ENCODE measurements at places on chromosomes 16 and 17.

- DNase-seq, result no peak
Observed at GRCh38 chr16:79826732-79827475, 226.4 kb upstream of the MAF start.

DNA sequence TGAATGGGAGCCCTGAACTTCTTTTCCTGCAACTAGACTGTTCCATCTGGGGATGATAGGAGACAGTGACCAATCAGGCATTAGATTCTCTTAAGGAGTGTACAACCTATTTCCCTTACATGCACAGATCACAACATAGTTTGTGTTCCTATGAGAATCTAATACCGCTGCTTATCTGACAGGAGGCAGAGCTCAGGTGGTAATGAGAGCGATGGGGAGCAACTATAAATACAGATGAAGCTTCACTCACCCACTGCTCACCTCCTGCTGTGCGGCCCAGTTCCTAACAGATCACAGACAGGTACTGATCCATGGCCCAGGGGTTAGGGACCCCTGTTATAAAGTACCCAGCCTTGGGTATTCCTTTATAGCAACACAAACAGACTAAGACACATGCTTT lies 17.4 kb upstream of the ADAMTS18 start:
- DNase-seq, result no peak

GRCh38 chr16:55222486-55222885 lies 101.5 kb upstream of the IRX6 start:
- DNase-seq, result no peak

DNA sequence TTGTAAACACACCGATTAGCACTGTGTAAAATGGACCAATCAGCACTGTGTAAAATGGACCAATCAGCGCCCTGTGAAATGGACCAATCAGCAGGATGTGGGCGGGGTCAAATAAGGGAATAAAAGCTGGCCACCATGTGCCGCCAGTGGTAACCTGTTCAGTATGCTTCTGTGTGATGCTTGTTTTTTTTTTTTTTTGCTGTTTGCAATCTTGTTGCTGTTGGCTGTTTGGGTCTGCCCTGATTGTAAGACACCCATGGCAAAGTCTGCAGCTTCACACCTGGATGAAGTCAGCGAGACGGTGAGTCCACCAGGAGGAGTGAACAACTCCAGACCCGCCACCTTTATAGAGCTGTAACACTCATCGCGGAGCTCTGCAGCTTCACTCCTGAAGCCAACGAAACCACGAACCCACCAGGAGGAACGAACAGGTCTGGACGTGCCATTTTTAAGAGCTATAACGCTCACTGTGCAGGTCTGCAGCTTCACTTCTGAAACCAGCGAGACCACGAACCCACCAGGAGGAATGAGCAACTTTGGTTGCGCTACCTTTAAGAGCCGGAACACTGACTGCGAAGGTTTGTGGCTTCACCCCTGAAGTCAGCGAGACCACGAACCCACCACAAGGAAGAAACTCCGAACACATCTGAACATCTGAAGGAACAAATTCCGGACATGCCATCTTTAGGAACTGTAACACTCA lies 85.0 kb upstream of the MED9 start:
- DNase-seq, result no peak

DNA sequence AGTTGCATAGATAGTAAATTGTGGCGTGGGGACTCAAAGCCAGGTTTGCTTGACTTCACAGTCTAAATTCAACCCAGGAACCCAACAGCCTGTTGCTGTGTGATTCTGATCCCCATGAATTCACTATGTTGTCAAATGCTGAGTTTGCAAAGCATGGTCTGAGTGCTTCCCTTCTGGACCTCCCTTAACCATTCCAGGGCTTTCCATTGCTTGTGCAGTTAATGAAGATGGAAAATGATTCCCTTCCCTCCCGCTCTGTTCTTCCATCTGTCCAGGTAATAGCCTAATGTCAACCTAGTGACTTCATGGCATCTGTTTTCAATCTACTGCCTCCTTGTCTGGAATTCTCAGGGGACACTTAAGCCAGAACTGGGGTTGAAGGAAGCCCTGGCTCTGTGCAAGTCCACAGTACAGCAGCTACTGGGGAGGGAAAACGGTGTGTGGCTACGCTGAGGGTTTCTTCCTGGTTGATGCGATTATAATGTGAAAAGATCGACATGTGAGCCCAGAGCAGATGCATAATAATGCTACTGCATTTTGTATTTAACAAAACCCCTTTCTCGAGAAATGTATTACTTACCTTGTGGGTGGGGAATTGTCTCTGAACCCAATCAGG lies 206.7 kb downstream of the CDH13 start:
- DNase-seq, result no peak

- no peak for DNase-seq
Observed at GRCh38 chr16:24778671-24779070, 49.2 kb downstream of the TNRC6A start.

GRCh38 chr16:52709306-52709705 lies 162.4 kb upstream of the TOX3 start:
- no peak for DNase-seq

GRCh38 chr16:17557949-17558348 lies 87.2 kb upstream of the XYLT1 start:
- DNase-seq, result no peak

- no peak for DNase-seq
Observed at GRCh38 chr16:74305281-74305680, 8.7 kb downstream of the PSMD7 start.

- DNase-seq, result no peak
Observed at GRCh38 chr17:56593646-56594319, at the start of gene NOG. NOG (plus strand) TSS chr17:56593699; CDS start chr17:56594224, 525 bp downstream.

DNA sequence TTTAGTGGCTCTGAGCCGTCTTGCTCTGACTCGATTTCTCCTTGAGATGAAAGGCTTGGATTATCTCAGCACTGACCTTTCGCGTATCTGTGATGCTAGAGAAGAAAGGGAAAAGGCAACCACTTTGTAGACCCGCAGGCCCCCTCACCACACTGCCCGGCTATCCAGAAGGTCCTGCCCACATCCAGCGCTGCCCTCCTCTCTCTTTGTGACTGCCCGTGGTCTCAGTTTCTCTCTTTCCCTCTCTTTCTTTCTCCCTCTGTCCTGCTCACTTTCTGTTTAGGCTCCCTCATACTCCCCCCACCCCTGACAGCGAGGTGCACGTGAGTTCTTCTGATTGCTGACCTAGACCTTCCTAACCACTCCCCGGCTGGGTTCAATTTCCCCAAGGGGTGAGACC lies 12.8 kb upstream of the TBX21 start:
- DNase-seq, result no peak

- no peak for DNase-seq
Observed at GRCh38 chr16:78259873-78260272, 160.4 kb downstream of the WWOX start.

- no peak for DNase-seq
Observed at GRCh38 chr17:63634163-63634562, 11.9 kb downstream of the MAP3K3 start.

DNA sequence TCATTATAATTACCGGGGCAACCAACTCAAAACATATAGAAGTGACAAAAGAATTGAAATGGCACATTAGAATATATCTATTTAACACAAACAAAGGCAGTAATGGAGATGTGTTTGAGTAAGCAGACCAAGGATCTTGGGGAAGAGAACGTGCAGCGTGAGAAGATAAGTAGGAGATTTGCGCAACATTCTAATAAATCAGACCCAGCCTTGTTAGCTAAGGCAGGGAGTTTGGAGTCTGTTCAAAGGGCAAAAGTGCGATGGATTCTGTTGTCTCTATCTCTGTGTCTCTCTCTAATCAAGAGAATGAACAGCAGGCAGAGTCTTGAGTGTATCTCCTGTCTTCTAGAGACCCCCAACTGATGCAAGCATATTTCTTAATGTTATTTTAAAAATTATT lies 55.0 kb upstream of the FA2H start:
- no peak for DNase-seq

GRCh38 chr17:7515911-7516610 lies 31.9 kb downstream of the POLR2A start:
- DNase-seq, result no peak

- no peak for DNase-seq
Observed at GRCh38 chr16:47976636-47977210, 179.1 kb downstream of the ABCC12 start.

DNA sequence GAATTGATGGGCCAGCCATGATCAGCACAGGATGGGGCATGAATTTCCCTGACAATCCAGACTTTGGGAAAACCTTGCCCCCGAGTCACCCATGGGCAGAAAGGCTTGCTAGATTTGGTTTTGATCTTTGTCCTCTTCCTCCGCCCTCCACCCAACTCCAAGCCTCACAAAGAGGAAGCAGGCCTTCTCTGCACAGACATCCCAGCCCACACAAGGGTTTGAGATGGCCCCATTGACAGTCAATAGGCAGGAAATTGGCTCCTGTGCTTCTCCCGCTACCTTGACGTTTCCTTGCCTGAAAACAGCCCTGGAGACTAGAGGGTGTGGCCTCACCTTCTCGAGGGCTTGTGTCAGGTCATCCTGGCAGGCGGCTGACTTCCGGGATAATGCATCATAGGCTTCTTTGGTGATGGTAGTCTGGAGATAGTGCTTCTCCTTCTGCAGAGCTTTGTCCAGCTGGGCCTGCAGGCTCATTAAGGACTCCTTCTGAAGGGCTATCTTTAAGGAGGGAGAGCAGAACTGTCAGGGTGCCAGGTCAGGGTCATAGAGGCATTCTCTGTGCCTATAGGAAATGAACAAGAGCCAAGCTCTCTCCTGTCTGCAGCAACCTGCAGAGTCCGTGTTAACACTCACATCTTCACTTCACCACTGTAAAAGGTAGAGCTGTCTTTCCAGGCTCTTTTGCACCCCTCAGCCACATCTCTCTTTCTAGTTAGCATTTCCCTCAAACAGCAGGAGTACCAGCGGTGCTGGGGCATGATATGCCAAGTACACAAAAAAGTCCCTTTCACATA lies 32.2 kb downstream of the DHX38 start:
- no peak for DNase-seq

DNA sequence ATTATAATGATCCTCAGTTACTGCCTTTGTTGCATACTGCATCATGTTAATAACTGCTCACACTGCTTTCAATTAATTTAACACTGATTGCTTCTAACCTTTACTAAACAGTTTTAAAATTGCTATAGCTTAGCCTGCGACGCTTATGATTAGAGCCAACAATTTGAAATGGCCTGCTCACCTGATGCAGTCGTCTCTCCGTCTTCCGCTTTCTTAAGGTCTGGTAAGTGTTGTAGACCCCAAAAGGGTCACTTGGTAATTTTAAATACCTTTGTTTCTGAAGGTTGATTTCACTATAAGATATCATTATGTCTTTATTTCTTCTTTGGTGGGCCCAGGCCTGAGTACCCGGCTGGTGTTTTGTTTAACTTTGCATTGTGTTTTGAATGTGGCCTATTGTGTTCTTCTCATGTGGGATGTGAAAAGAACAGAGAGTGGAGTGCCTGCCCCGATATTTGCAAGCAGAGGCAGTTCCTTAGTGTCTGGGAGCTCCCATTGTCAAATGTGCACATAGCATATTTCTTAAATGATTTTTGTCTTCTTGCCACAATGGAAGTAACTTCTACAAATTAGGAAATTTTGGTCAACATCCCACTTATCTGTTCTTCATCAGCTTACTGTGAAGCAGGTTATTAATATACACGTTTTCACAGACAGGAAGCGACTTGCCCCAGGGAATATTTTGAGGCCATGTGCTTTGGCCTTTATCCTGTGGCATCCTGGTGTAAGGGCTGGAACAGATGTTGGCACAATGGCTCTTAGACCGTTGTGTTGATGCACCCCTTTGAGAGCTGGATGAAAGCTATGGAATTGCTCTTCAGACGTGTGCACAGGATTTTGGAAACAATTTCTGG lies 2.9 kb downstream of the PHKB start:
- DNase-seq, result no peak

- no peak for DNase-seq
Observed at GRCh38 chr16:48139517-48139916, 16.3 kb downstream of the ABCC12 start.

DNA sequence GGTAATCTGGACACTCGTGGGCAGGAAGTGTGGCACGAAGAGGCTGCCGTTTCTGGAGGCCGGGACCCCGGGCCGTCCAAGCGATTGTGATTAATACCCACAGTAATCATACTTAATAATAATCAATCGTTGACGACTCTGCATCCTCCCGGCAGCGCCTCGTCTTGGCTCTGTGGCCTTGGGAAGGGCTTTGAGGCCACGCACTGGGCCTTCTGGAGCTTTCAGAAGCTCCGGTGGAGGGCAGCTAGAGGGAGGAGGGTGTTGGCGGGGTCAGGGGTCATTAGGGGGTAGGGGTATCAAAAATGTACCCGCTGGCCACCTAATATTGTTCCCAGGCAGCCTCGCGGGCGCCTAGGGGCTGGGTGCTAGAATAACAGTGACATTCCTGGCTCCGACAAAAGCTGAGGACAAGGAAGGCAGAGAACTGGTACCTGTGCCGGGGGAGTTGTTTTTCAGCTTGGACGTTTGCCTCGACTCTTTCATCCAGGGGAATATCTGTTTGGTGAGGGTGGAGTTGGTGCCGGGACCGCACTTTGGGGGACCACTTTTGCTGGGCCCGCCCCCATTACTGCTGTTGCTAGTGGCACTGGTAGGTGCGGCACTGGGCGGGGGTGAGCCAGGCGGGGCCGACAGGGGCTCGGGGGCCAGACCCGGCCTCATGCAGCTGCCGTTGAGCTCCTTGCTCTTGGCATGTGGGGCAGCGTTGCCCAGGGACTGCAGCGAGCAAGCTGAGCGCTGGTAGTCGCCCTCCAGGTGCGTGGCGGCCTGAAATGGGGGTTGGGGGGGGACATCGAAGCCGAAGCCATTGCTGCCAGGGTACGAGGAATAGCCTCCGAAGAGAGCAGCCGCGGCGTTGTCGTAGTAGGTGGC lies 6.9 kb upstream of the HOXB2 start:
- no peak for DNase-seq

DNA sequence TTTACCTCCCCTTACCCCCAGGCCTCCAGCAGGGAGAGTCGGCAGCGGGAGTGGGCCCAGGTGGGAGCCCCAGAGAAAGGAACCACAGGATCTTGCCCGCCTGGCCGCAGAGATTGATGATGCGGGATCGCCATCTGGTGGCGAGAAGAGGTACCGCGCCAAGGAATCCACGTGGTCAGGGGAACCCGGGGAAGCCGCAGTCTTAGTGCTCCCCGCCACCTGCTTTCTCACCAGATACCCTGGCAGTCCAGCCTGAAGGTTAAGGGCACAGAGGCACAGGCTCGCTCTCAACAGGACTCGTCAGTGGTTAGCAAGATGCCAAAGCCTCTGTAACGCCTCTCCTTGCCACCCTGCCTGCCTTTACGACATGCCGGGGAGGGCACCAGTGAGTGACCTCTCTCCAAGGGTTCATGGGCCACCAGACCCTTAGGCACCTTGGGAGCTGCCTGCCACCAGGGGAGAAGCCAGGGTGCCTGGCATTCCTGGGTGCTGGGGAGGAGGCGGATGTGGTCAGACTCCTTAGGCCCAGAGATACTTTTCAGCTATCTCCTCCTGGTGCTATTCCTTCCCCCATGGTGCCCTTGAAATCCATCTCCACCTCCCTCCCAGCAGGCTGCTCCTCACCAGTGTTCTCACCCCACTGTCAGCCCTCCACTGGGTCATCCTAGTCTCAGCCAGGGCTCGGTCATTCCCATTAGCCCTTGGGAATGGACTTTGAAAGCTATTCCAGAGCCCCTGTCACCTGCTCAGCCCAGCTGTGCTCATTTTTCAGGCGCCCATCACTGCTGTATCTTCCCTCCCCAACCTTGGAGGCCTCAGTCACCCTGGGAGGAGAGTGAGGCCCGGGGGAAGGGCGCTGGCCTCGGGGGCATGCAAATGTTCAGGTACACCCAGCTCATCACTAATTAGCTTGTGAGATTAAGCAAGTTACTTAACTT lies 5.5 kb upstream of the RHBDF2 start:
- DNase-seq, result peak; percentile 82
